Activated T-cell treated with anti-CD3 and anti-CD28 coated beads, Interleukin-2, amount 50 U/mL, for 4 hours (primary cell): ENCODE measurements at places on chromosomes 2 and 18. TPM values are rescaled to one million over a fixed set of nuclear protein-coding genes. Genes with fewer than 3 reads are reported as not detected.

The FAM228A gene
- total RNA-seq = not detected

- no peak for DNase-seq
These were observed 156.2 kb downstream of the SH3RF3 start for GRCh38 chr2:109285244-109285651.

GRCh38 chr18:13145636-13146190 is 72.8 kb upstream of the LDLRAD4 start:
- no peak for DNase-seq

GRCh38 chr18:58088691-58089065 is 44.7 kb downstream of the NEDD4L start:
- DNase-seq = no peak

The MAP4K4 gene
- 34.7 TPM for total RNA-seq

GRCh38 chr18:24014062-24014985 is at the start of gene TTC39C:
Gene TTC39C, plus strand, starts transcription at chr18:24014754. Its CDS starts 118 bp downstream, at chr18:24014872.
- peak; percentile 83 for DNase-seq

The KCNG3 gene
- total RNA-seq = 0.24 TPM

The MOGAT1 gene
- total RNA-seq = not detected

- no peak for DNase-seq
These were observed 60.0 kb downstream of the ZEB2 start for GRCh38 chr2:144459937-144460336.

DNA sequence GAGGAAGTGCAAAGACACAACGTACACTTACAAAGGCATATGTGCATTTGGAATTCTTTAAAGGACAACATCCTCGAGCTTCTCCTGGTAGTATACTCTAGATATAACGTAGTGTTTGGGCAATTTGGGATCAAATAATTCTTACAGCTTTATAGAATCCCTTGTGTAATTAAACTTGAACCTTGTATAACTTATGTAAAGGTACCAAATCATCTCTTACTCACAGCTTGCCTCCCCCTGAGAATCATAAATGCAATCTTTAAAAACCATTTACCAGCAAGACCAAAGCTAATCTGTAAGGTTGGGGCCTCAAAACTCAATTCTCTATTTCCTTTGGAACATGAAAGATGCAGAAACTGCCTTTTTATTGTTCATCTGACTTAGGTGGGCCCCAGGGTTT is 12.2 kb upstream of the TNP1 start:
- DNase-seq = no peak

The PRSS56 gene
- total RNA-seq = not detected

The LDAH gene
- 28.9 TPM for total RNA-seq

DNA sequence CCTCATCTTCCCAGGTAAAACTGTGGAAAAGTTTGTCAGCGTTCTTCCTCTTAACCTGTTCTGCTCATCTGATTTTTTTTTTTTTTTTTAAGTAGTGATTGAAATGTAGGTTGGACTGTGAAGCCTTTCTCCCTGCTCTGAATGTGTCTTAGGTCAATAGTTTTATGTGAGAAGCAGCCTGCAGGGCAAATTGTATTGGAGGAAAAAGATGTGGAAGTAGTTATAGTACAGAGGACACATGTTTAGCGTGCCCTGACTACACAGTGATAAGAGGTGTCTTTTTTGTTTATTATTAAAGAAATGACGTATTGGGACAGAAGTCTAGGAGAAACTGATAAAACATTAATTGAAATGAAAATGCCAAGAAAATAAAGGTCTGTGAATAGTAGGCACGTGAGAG is 1.5 kb downstream of the MTA3 start:
- DNase-seq = no peak

The CHAC2 gene
- 33.3 TPM for total RNA-seq

The GALNT13 gene
- total RNA-seq = not detected

The DPP10 gene
- total RNA-seq = not detected

DNA sequence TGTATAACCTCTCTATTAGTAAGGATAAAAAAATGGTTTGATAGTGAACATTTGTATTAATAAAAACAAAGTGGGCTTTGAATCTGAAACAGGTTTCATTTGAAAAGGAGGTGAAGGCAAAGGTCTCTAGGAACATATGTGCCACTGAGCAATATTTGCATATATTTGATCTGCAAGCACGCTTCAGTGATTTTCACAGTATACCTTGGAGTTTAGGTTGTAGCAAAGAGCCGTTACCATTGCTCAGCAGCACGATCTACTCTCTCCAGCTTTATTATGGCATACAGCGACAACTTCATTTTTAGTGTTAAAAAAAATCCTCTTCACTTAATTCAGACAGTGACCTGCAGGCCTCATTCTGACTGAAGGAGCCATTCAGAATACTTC is 75.8 kb upstream of the ZEB2 start:
- DNase-seq = no peak

The ST6GAL2 gene
- not detected for total RNA-seq

GRCh38 chr2:157180359-157180758 is 77.1 kb upstream of the GALNT5 start:
- DNase-seq = no peak

The PAX8 gene
- 0.98 TPM for total RNA-seq

The MAP3K20 gene
- total RNA-seq = 8.6 TPM

DNA sequence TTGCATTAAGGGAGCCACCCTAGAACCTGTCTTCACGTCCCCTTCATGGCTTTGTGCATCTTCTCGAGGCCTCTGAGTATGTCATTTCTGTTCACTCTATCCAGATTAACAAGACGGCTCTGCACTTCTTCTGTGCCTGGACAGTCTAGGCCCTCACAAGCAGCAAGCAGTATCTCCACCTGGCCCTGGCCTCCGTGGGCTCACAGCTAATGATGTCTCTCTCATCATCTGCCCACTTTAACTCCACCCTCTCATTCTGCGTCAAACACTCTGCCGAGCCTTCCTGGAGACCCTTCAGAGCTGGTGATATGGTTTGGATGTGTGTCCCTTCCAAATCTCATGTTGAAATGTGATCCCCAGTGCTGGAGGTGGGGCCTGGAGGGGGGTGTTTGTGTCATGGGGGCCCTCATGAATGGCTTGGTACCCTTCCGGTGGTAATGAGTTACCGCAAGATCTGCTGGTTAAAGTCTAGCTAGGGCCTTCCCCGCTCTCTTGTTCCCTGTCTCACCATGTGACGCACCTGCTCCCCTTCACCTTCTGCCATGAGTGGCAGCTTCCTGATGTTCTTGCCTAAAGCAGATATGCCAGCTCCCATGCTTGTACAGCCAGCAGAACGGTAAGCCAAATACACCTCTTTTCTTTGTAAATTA is 132.5 kb upstream of the ID2 start:
- DNase-seq = no peak

The ZAP70 gene
- total RNA-seq = 194 TPM

GRCh38 chr18:44943311-44943881 is 262.7 kb downstream of the SETBP1 start:
- no peak for DNase-seq

DNA sequence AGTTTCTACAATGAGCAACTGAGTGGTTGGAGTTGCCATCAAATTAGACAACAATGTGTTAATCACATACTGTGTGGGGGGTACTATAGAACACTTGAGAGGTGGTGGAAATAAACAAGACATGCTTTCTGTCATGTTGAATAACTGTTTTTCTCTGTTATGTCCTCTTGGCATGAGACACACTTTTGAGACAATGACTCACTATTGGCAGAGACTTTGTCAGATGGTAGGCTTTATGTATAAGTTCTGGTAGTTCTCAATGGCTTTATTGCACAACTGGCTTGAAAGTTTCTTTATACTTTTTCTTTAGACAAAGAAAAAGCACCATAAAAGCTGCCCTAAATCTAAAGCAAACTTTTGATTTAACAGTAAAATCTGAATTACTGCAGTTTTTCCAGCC is 578.7 kb downstream of the ADCYAP1 start:
- DNase-seq = no peak

GRCh38 chr2:134207589-134208209 is 46.2 kb upstream of the MGAT5 start:
- peak; percentile 59 for DNase-seq

The GDF7 gene
- not detected for total RNA-seq

GRCh38 chr2:162114271-162114670 is 37.8 kb downstream of the GCG start:
- DNase-seq = no peak

The SCN3A gene
- not detected for total RNA-seq

GRCh38 chr2:220275454-220275853 is 648.0 kb downstream of the SLC4A3 start:
- no peak for DNase-seq

The NCOA1 gene
- 34.5 TPM for total RNA-seq

The LRATD1 gene
- 0.05 TPM for total RNA-seq

DNA sequence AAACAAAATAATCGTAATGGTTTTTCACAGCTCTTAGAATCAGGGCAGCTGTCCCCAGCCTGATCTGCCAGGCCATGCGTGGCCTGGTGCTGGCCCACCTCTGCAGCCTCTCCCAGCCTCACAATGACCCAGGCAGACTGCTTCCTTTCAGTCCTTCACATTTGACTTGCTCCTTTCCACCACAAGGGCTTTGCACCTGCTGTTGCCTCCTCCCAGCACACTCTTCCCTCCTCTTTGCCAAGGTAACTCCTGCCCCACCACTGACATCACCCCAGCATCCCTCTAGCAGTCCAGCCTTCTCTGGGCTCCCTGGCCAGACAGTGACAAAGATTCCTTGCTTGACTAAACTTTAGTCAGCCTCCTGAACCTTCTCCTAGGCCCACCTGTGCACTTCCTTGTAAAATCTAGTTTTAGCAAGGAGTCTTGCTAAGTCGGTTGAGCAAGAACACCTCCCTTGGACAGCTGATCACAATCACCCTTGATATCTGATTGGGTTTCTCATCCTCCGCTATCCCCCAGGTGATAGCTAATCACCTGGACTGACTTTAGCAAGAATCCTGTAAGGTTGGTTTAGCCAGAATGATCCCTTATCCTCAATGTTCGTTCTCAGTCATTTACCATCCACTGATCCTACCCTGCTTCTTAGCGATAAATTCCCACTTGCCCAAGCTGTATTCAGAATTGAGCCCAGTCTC is 16.2 kb upstream of the RAB11FIP5 start:
- DNase-seq = no peak

The LOXL3 gene
- total RNA-seq = 0.49 TPM

- DNase-seq = no peak
These were observed 75.4 kb upstream of the REV1 start for GRCh38 chr2:99565227-99565626.

The HRH4 gene
- total RNA-seq = not detected

The B3GNT7 gene
- total RNA-seq = 0.46 TPM

GRCh38 chr18:13124411-13124810 is 94.1 kb upstream of the LDLRAD4 start:
- DNase-seq = no peak

The HOXD4 gene
- total RNA-seq = not detected

DNA sequence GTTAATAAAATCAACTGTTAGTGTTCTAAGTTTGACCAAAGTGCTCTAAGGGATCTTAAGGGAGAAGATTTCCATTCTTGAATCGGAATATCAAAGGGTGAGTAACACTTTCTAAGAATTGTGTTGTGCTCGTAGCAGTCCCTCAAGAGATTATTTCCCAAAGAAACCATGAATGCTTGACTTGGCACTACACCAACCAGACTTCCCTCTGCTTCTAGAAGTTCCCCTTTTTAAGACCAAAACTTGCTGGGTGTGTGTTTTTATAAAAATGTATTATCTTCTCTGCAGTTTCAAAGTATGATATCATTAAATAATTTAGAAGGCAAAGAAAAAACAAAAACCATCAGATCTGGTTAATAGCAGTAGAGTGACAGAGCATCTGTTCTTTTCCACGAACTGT is 522.0 kb upstream of the FAM98A start:
- DNase-seq = no peak

The TM4SF20 gene
- total RNA-seq = not detected

DNA sequence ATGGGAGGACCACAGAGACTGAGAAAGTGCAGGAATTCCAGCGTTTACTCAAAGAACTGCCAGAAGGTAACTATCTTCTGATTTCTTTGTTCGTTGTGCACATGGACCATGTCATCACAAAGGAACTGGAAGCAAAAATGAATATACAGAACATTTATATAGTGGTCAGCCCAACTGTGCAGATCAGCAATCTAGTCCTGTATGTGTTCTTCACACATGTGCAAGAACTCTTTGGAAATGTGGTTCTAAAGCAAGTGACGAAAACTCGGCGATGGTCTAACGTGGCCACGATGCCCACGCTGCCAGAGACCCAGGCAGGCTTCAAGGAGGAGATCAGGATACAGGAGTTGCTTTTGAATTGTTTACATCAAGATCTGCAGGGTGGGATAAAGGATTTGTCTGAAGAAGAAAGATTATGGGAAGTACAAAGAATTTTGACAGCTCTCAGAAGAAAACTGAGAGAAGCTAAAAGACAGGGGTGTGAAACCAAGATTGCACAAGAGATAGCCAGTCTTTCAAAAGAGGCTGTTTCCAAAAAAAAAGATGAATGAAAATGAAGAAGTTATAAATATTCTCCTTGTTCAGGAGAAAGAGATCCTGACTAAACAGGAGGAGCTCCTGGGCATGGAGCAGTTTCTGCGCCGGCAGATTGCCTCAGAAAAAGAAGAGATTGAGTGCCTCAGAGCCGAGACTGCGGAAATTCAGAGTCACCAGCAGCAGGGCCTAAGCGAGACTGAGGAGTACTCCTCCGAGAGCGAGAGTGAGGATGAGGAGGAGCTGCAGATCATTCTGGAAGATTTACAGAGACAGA is 8.3 kb upstream of the CHST10 start:
- no peak for DNase-seq

GRCh38 chr2:101806123-101806522 is 108.6 kb downstream of the MAP4K4 start:
- peak; percentile 32 for DNase-seq

DNA sequence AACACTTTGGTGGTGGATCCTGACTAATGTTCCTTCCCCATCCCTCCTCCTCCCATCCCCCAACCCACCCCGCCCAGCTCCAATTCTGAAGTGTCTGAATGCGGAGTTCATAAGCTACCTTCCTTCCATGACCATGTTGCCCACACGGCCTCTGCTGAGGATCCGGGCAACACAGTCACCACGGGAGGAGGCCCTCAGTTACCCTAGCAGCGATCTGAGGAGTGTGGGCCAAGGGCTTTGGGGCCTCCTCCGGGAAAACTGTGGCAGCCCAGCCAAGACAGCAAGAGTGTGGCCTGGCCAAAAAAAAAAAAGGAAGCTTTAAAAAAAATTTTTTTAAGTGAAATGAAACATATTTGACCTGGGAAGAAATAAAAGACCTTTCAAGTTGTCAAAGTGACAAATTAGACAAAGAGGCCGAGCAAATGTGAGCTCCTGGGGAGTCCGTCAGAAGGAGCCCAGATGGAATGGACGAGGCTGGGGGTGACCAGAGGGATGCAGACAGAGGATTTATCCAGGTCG is 169.0 kb upstream of the PKDCC start:
- no peak for DNase-seq

The SERPINB4 gene
- not detected for total RNA-seq

- no peak for DNase-seq
These were observed 248.7 kb downstream of the SOX11 start for GRCh38 chr2:5940596-5941535.

DNA sequence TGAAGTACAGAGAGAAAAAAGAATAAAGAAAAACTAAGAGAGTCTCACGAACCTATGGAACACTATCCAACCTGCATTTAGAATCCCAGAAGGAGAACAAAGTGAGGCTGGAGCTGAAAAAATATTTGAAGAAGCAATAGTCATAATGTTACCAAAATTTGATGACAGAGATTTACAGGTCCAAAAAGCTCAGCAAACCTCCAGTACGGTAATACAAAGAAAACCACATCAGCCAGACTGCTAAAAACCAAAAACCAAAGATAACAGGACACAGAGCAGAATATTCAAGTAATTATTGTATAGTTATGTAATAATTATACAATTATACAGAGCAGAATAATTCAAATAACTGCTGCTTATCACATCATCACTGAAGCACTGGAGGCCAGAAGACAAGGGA is 23.7 kb downstream of the ATL2 start:
- no peak for DNase-seq
